GM23248 (cell line): ENCODE measurements at places on chromosomes 1 and 21. TPM values are rescaled to one million over a fixed set of nuclear protein-coding genes. Genes with fewer than 3 reads are reported as not detected.

- DNase-seq, result peak; percentile 65
Observed at GRCh38 chr1:199612976-199613774, 414.3 kb upstream of the NR5A2 start.

DNA sequence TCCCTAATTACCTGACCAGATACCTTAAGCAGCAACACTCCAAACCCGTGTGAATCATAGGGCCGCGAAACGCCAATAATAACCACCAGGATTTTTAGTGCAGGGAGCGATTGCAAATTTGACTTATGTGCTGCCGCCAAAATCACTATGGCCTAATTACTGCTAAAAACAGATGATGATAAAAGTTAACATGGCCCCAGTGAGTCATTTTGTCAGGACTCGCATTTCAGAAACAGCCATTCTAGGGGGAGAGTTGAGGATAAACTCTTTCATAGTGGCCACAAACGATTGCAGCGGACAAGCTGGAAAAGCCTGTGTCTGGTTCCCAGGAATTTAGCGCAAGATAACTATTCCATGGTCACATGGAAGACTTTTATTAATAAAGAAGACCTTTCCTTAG lies 103.4 kb downstream of the HLX start:
- no peak for DNase-seq

GRCh38 chr1:233543338-233544255 lies 70.3 kb upstream of the KCNK1 start:
- DNase-seq, result peak; percentile 99

The ODF2L gene
- total RNA-seq, result 33.0 TPM in 2 replicates

DNA sequence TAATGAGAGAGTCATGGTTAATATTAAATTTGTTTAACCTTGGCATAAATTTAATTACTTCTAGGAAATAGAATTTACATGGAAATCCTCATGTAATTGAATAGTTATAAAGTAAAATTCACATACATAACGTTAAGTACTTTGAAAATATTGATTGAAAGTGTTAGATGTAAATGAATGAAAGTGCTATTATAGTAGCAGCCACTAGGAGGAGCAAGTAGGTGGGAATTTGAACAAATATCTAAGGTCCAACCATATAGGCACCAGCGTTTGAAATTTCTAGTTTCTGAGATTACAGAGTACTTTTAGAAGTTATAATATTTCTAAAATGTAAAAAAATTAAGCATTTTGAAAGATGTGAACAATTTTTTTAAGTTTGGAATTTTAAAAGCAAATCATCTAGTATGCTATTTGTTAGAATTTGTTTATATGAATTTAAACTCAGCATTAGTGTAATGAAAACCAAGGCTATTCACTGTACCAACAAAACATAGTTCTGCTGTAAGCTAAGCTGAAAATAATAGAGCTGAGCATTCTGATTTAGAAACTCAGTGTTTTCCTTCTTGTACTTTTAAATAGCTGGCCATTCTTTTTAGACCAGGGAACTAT lies 3.3 kb downstream of the B3GALT2 start:
- peak; percentile 69 for DNase-seq
